ENCODE measurements at places on chromosomes 4 and X. TPM values are rescaled to one million over a fixed set of nuclear protein-coding genes. Genes with fewer than 3 reads are reported as not detected.
A peak's percentile ranks its signal among the peaks of the same experiment; 100 is the strongest.

- H3K27me3 ChIP-seq: no peaks in the 10 kb centered on the region
- DNase-seq: no peak
- H3K36me3 ChIP-seq: no peaks in the 10 kb centered on the region
- H3K27ac ChIP-seq: peak overlapping the region; percentile 88
Measured at GRCh38 chr4:76752861-76753501, 145.0 kb downstream of the SOWAHB start.

DNA sequence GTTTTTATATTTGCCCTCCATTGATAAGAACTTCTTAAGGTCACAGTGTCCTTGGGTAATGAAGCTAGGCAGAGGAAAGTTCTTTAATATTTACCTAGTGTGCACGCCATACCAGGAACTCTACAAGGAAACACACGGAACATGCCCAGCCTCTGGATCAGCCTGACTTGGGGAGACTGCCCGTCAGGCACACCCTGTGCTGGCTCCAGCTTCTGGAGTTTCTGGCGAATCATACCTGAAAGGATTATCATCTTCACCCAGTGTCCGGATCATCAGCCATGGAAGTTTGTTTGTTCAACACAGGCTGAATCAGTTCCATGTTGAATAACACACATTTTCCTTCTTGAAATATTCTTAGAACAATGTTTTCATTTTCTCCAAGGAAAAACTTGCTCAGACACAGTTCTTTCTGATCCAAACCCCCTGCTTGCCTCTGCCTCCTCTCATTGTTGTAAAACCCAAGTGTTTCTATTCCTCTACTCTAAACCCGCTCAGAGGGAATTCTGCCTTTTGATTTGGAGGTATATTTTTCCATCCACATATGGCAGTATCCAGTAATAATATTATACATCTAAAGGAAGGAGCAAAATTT, 176.7 kb downstream of the SHROOM3 start:
- H3K4me1 ChIP-seq: peaks cover 45% of the 10 kb centered on the region
- H3K27me3 ChIP-seq: no peaks in the 10 kb centered on the region
- peak overlapping the region; percentile 30 for H3K4me3 ChIP-seq
- DNase-seq: no peak

DNA sequence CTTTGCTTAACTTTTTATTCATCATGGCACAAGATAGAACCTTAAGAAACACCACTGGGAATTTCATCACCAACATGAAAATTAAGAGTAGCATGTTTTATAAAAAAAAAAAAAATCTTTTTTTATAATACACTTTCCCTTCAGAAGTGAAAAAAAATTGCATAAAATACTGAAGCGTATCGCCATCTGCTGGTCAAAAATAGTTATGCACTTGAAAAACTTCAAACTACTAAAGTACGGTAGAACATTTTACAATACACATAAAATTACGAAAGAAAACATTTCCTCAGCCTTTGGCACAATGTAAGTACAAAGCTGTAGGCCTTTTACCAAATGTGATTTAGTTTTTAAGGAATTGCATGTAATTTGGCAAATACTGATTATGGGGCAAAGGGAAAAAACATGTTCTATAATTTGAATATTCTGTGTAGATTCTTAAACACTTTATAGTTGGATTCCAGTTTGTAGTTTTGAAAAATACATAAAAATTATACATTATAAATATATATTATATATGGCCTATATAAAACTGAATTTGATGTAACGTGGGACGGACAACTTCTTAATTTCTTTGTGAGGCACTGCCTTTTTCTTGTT, 26.5 kb downstream of the HCCS start:
- H3K27ac ChIP-seq: no peak overlapping the region
- H3K36me3 ChIP-seq: no peaks in the 10 kb centered on the region
- no peaks in the 10 kb centered on the region for H3K27me3 ChIP-seq
- H3K4me1 ChIP-seq: no peaks in the 10 kb centered on the region
- DNase-seq: no peak

XAGE2 gene
- total RNA-seq: not detected

ENPEP gene
- 0.94 TPM for total RNA-seq

GATA1 gene
- not detected for total RNA-seq

CPZ gene
- total RNA-seq: 10.7 TPM
